ENCODE measurements at places on chromosomes 5 and 9.
A peak's percentile ranks its signal among the peaks of the same experiment; 100 is the strongest.

DNA sequence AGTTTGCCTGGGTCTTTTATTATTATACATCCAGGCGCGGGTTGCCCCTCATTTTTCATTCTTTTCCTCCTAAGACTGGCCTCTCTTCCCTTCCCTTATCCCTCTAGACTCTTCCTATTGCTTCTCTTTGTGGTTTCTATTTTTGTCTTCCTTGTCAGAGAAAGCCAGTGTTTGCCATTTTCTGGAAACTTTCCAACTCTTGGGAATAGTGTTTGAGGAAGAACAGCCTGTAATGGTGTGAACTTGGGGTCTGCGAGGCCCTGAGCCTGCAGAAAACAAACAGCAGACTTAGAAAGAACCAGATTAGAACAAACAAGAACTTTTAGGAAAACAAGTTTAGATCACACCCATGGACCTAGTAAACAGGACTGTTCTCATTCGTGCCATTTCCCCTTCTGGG is 15.5 kb downstream of the PRKACG start:
- no peak for DNase-seq

DNA sequence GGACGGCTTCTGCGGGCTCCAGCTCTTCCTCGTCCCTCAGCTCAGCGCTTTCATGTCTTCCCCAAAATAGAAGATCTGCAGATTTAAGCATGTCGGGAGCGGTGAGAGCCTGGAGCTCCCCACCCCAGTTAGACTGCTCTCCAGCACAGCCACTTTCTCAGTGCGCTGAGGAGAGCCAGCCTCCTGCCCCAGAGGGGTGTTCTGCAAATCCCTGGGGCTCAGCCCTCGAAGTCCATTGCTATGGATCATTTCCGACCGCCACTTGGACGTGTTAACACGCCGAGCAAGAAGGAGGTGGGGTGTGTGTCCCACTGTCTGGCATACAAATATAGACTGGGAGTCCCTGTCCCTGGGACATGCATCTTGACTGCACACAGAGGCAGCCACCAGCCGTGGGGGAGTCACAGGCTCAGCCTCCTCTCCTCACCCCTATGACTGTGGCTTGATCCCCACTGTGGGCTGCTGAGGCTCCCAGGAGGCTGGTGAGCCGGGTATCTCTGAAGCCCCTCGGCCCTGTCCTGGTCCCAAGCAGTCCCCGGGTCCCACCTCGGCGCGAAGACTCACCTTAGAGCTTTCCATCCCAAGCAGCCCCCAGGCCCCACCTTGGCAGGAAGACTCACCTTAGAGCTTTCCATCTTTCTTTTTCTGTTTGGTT is 30.0 kb upstream of the RNF130 start:
- DNase-seq: no peak

DNA sequence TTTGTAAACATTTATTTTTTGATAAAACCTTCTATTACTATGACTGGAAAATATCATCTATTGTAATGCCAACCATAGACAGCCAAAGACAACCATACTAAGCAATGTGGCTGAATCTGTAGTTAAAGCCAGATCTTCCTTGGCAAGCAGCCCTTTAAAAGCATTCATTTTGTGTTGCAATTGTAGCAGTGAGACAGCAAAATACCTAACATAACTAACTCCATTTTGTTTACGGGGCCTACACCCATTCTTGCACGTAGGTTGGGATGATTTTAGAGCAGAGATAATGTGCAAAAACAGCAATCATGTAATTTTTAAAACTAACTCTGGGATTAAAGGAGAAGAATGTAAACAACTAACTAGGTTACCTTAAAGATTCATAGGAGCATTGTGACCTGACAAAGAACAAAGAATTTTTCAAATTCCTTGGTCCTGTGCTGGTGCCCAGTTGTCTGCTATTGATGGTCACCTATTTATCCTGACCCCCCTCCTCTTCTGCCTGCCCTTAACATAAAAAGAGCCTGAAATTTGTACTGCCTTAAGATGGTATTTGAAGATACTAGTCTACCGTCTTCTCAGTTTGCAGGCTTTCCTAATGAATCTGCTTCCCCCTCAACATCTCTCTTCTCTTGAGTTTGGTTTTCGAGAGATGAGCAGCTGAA is 10.6 kb downstream of the IFNA1 start:
- peak; percentile 52 for DNase-seq

DNA sequence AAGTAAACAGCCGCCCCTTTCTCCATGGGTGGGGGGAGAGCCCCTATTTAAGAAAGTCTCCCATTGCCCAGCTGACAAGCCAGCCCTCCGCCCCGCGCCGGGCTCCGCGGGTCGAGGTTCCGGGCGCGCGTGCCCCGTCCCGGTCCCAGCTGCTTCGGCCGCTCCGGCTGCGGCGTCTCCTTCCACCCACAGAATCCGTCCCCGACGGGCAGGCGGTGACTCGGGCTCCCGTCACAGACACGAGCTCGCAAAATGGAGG is 223 bp downstream of the NR3C1 start:
- no peak for DNase-seq

- no peak for DNase-seq
These were observed 594.5 kb downstream of the BNC2 start for GRCh38 chr9:16275795-16276624.

Measured in GM23248 (cell line).